ENCODE measurements at places on chromosomes 1 and 21.

GRCh38 chr1:12098786-12099185 lies 35.7 kb downstream of the TNFRSF8 start:
- DNase-seq, result no peak

- no peak for DNase-seq
Measured at GRCh38 chr1:86687595-86687994, 16.8 kb upstream of the SH3GLB1 start.

DNA sequence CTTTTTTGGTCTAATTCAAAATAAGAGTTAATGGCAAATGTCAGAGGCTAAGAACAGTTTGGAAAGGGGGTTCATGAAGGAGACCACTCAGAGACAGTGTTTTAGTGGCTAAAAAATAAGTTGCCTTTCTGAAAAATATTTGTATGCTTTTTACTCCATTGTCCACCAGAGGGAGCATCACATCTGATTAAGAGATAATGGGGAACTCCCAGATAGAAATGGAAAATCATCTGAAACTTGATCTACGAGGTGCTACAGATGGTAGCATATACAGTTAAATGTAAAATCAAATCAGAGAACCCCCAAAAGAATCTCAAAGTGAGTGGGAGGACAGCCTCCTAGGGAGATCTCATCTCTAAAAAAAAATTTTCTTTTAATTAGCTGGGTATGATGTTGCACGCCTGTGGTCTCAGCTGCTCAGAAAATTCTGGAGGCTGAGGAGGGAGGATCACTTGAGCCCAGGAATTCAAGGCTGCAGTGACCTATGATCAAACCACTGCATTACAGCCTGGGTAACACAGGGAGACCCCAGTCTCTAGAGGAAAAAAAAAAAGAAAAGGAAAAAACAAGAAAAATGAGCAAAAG lies 9.7 kb downstream of the SMYD3 start:
- no peak for DNase-seq

DNA sequence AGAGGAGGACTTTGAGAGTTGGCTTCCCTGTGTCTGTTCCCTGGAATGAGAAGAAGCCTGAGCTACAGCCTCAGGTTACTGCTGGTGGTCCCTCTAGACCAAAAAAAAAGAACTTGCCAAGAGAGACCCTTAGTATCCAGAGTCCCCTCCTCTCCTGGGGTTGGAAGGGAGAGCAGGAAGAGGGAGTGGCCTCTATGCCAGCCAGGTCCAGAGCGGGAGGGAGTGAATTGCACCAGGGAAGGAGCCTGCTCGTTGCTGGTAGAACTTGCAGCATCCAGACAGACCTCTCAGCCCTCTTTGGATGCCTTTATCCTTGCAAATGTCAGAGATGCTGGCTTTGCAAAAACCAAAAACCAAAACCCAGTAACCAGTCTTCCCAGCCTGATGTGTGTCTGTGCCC lies 491.3 kb upstream of the VAMP3 start:
- DNase-seq, result no peak

Measured in activated T-cell treated with anti-CD3 and anti-CD28 coated beads for 24 hours (primary cell).